WTC11 (cell line): ENCODE measurements at places on chromosomes 1 and 21.
A peak's percentile ranks its signal among the peaks of the same experiment; 100 is the strongest.

GRCh38 chr1:95126366-95126765 lies 9.2 kb downstream of the TLCD4 start:
- DNase-seq = no peak

GRCh38 chr1:51736702-51737101 lies 119.8 kb downstream of the OSBPL9 start:
- no peak for DNase-seq

DNA sequence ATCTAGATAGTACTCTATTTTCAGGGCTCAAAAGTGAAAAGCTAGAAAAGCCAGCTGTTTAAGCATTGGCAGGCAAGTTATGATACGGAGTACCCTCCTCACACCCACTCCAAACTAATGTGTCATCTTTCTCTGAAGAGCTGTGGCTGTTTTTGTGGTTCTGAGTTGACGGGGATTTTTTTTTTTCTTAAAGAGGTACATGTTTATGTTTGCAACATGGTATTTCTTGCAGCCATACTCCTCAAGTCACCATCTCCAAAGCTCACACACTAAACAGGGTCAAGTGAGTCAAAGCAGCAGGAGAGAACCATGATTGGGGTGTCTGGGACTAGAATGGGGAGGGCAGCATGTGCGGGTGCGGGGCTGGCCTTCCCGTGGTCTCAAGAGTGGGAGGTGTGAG lies 347.2 kb downstream of the DISC1 start:
- DNase-seq = no peak

DNA sequence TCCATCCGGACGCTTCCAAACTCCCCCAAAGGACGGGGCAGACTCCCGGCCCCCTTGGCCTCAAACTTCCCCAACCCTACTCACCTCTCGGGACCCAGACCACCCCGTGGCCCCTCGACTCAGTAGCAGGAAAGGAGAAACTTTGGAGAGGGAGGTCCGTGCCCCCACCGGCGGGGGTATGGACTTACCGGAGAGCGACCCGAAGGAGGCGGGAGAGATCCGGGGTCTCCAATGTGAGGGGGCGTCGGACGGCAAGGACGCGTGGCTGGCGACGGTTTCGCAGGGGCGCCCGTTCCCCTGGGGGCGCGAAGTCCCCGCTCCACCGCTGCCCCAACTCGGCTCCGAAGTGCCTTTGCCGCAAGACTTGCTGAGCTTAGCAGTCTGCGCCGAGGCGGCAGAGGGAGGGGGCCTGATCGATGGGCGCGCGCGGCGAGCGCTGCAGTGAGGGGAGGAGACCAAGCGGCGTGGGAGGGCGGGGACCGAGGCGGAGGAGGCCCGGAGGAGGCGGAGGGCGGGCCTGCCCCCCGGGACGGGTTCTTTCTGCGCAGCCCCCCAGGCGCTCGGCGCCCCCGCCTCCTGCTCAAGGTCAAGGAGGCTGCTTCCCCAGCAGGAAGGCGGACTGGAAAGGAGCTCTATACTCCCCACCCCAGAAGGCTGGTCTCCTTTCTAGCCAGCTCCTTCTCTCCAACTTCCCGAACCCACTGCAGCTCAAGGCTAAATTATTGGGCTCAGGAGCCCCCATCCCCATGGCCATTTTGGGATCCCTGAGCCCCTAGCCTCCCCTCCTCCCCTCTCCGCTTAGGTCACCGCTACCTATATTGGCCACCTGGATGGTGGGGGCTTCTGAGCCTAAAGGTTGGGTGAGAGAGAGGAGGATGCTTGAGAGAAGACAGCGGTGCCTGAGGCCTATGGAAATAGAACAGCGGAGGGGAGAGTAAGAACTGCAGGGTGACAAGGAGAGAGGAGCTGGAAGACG lies at the start of gene SYT2:
Gene SYT2 (minus strand): TSS at position 385 of the 976 bp plus-strand sequence. CDS start 104,682 bp downstream, outside the sequence.
- DNase-seq = peak; percentile 78

GRCh38 chr21:39483917-39484316 lies 32.1 kb downstream of the SH3BGR start:
- no peak for DNase-seq

- DNase-seq = no peak
Measured at GRCh38 chr1:899636-900317, 23.9 kb upstream of the SAMD11 start.

DNA sequence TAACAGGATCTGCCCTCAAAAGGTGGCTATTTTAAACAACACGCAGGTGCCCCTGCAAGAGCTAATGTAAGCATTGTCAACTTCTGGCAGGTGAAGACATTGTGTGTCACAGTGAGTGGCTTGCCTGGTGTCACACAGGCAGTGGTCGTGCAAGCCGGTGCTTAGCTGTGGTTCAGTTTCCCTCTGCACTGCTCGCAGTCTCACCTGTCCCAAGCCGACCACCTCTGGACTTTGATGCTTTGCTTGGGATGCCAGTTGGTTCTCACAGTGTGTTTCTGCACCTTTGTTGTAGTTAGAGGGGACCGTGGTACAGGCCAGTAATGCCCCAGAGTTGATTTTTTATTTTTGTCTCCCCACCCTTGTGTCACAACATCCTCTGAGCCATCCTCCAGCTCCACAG lies 85.2 kb downstream of the UCK2 start:
- DNase-seq = no peak

- DNase-seq = no peak
Measured at GRCh38 chr1:27606708-27607238, 2.8 kb upstream of the AHDC1 start.

- DNase-seq = no peak
Measured at GRCh38 chr1:204001166-204001901, 71.6 kb upstream of the SOX13 start.

DNA sequence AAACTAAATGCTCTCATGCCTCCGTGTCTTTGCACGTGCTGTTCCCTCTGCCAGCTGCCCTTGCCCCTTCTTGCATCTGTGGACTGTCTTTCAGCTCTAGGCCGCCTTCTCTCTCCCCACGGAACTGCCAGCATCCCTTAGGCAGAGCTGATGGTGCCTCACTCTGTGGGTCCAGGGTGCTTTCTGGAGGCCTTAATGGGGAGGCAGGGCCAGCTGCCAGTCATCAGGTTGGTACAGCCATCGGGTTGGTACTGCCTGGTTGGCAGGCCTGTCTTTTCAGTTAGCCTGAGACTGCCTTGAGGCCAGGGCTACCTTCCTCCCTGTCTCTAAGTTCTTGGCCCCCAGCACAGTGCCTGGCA lies 61.4 kb upstream of the TARBP1 start:
- DNase-seq = no peak

DNA sequence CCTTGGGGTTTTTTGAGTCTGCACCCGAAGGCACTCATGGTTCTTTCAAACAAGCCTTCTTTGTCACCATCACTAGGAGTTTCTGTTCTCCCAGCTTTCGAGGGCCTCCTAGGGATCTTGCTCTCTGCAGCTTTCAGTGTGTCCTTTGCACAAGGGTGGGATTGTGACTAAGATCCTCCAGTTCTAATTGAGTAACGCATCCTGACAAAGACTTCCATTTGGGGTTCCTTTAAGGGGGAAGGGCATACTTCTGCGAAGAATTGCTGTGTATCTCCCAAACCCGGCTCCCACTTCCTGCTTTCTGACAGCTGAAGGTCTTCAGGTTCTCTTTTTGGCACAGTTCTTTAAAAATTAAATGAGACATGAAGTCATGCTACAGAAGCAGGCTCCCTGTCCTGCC lies 139.4 kb downstream of the EDEM3 start:
- no peak for DNase-seq

GRCh38 chr21:38944903-38945302 lies 139.2 kb downstream of the ETS2 start:
- peak; percentile 44 for DNase-seq

GRCh38 chr1:81369833-81370232 lies 430.9 kb upstream of the ADGRL2 start:
- DNase-seq = no peak

DNA sequence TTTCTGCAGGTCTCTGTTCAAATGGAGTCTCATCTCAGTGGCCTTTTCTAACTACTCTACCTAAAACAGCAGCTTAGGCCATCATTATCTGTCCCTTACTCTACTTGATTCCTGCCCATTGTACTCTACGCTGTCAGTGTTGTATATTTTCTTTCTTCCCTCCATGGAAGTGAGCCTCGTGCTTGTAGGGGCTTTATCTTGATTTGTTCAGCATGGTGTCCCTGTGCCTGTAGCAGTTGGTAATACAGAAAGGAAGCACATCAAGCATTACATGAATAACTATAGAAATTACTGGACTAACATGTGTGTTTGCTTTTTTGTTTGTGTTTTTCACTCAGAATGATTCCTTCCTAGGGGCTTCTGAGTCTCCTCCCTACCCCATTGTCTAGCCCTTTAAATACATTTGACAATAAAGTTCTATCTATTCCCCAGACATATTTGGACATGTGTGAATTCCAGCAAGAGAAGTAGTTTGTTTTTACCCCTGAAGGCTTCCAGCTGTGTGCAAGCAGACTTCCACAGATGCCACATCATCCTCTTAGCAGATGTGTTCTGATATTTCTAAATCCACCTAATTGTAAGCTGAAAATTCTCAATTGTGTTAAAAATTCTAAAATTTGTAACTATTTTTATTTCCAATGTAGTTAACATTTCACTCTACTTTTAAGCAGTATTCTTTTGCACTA lies 40.3 kb downstream of the PRMT2 start:
- no peak for DNase-seq

- no peak for DNase-seq
Measured at GRCh38 chr1:5746611-5747425, 245.4 kb downstream of the NPHP4 start.

- DNase-seq = no peak
Measured at GRCh38 chr1:22790232-22791008, 79.8 kb downstream of the EPHB2 start.

DNA sequence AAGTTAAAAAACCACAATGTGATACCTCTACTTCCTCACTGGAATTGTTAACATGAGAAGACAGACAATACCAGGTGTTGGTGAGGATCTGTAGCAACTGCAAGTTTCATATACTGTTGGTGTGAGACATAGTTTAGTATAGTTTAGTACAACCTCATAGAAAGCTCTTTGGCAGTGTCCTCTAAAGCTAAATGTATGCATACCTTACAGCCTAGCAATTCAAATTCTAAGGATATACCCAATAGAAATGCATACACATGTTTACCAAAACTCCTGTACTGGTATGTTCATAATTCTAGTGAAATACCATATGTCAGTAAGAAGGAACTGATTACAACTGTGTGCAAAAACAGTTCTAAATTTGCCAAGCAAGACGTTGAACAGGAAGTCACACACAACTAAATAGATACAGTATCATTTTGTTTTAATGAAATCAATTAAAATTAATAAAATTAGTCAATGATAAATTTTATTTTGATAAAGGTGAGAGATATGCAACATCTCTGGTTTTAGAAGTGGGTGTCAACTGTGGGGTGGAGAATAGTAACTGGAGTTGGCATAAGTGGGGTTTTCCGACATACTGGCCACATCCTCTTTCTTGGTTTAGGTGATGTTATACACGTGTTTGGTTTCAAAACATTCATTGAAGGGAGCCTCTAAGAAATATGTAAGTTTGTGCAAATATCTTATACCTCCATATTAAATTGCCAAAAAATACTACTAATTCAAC lies 450.7 kb downstream of the PTPRC start:
- no peak for DNase-seq

- no peak for DNase-seq
Measured at GRCh38 chr1:225026701-225027100, 97.2 kb downstream of the DNAH14 start.

DNA sequence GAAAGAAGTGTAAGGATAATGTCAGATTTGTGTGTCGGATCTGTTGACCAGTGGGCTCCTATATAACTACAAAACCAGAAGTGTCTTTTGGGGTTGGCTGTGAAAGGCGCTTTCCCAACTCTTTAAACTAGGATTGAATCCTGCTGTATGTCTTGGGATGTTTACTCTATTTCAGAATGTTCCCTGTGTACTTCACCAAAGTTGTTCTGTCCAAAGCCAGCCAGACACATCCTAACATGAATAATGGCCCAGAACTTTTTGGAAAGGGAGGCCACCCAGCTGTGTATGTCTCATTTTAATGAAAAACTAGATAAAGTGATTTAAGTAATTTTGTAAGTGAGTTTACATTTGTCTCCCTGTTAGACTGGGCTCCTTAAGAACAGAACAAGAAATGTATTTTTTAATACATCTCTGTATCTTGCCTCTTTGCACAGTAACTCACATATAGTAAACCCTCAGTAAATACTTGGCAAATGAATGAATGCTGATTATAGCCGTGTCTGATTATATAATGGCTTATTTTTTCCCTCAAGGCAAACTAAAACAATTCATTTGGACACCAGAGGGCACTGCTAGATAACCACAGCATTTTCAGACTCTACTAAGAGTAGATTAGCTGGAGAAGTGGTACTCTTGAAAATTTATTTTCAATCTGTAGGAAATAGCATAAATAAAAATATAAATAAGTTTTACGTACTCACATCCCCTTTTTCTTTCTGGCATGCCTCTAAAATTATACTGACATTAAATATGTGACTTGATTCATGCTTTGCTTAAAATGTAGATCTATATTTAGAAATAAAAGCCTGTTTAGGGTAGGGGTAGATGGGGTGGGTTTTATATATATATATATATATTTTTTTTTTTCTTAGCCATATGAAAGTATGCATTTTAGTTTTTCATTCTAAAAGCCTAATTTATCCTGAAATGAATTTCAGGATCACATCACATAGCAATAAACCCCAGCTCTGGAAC lies 23.8 kb downstream of the TSEN15 start:
- DNase-seq = no peak

GRCh38 chr1:104989012-104989411 lies 1239.3 kb downstream of the AMY1C start:
- DNase-seq = no peak

GRCh38 chr1:47675047-47675675 lies 237.3 kb downstream of the FOXD2 start:
- DNase-seq = no peak
